ENCODE measurements at places on chromosomes 3 and 15.

DNA sequence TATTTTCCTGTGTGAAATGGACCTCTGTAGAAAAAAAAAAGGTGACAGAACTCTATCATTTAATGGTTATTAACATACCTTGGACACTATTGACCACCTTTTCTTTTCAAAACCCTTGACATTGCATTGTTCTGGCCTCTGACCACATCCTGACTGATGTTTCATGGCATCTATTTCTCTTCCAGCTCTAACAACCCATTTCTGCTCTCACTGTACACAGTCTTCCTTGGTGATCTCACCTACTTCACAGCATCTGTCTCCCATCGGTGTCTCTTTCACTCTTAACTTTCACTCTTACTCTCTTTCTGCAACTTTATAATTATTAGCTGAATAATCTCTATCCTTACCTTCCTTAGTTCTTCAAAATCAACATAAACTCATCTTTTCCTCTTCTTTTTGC lies 217.4 kb upstream of the CD96 start:
- DNase-seq, result no peak

DNA sequence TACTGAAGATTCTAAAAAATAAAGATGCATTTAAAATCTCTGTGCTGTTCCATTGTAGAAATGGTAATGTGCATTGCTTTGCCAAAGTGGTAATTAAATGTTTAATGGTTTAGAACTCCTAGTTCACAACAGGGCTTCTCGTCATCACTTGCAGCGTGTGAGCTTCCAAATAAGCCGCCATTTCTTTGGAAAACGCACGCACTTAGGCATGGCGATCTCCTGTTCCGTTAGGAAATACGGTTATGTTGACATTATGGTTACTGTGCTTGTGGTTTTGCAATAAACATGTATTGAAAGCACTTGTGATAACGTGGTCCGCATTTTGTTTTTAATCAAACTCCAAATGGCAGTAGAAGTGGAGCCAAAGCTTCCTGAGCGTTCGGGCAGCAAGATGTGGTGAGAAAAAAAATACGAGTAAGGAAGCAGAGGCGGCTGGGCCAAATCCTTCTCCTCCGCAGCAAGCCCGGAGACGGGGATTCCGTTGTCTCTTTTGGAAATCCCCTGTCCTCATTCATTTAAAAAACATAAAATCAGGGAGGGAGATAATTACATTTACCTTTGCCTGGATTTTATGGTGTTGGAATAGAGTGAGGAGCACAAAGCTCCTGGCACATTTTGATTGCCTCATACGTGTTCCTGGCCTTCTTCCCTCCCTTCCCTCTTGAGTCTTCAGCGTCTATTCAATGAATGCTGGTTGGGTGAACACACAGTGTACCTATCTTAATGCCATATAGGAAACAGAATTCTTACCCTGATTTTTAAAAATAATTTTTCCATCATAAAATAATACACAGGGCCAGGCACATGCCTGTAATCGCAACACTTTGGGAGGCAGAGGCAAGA lies 97.5 kb downstream of the SLC49A4 start:
- DNase-seq, result no peak

- DNase-seq, result no peak
These were observed 7.5 kb upstream of the CHMP2B start for GRCh38 chr3:87219611-87220010.

DNA sequence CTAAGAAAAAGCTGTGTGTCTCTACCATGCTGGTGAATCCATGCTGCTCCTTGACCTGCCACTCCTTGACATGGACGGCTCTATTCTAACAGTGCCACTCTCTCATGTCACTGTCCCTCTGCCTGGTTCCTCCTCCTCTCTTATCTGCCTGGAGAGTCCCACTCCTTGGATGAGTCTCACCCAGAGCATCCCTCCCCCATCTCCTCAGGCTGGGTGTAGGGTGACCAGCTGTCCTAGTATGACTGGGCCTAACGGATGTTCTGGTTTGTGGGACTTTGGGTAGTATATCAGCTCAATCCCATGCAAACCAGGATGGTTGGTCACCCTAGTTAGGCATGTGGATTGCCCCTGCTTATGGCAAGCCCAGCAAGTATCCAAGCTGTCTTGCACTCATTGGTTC lies 54.3 kb downstream of the LIPC start:
- no peak for DNase-seq

DNA sequence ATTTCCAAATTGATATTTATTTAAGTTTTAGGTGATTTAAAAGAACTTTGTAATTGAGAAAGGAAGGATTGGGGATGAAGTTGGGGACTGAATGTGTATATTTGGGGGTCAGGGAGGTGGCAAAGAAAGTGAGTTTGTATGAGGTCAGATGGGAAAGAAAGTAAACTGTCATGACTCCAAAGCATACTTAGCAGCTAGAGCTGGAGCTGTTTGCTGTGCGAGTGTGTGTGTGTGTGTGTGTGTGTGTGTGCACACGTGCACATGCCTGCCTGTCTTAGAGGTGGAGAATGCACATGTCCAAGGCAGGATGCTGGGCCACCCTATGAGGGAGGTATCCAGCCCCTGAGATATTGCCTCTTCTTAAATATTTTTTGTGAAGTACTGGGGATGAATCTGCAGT lies 21.0 kb downstream of the BOC start:
- DNase-seq, result no peak

- no peak for DNase-seq
These were observed 1.0 kb downstream of the IQSEC1 start for GRCh38 chr3:13072239-13072599.

Data from mesenchymal stem cell (in vitro differentiated cells and primary cell).